Left cardiac atrium (tissue), 4 donors: ENCODE measurements at places on chromosomes 1 and 21. TPM values are rescaled to one million over a fixed set of nuclear protein-coding genes. Genes with fewer than 3 reads are reported as not detected.

Gene COL6A1
- 244 TPM for total RNA-seq

DNA sequence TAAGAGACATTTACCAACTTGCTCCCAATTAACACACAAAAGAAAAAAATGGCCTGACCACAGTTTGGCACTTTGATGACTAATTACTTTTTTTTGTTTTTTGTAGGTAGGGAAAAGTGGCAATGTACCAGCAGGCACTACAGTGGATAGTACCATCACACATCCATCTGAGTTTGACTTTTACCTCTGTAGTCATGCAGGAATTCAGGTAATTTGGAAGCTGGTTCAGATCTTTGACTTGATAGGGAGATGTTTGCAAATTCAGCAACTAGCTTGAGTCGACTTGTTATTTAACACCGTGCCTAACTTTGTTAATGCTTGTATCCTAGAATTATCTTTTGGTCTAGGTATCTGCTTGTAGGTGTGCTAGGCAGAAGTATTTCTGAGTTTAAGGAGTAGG is 33.0 kb upstream of the AGO1 start:
- DNase-seq, result no peak

- no peak for DNase-seq
Observed at GRCh38 chr1:196486346-196486745, 121.9 kb downstream of the KCNT2 start.

- no peak for DNase-seq
Observed at GRCh38 chr1:219331424-219331823, 157.7 kb downstream of the LYPLAL1 start.

GRCh38 chr1:65687428-65688214 is 105.1 kb upstream of the PDE4B start:
- peak; percentile 88 for DNase-seq

DNA sequence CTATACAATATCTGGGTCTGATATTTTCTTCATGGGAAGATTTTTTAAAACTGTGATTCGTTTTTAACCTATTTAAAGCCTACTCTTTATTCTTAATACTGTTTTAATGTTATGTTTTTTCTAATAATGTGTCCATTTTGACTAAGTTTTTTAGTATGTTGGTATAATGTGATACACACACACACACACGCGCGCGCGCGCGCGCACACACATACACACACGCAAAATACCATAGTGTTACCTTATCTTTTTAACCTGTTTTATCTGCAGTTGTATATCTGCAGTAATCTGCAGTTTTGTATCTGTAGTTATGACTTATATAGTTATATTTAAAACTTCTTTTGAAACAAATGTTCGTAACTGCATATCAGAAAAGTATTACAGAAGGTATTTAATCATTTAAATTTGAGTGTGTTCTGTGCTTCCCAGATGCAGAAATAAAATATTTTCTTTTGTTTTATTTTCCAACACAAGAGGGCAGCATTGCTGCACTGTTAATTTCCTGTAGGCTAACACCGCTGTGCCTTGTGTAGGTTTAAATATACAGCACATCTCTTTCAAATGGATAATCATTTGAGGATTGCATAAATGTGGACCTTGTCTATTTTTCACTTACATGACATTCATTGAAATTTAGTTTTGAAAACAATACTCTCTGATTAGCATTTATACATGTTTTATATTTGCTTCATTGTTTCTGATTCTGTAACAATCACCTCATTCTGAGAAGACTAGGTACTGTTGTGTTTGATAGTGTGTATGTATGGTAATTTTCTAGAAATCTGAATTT is 166.1 kb downstream of the PDE4B start:
- DNase-seq, result peak; percentile 23

- DNase-seq, result no peak
Observed at GRCh38 chr1:167767761-167768160, 46.0 kb downstream of the MPZL1 start.

DNA sequence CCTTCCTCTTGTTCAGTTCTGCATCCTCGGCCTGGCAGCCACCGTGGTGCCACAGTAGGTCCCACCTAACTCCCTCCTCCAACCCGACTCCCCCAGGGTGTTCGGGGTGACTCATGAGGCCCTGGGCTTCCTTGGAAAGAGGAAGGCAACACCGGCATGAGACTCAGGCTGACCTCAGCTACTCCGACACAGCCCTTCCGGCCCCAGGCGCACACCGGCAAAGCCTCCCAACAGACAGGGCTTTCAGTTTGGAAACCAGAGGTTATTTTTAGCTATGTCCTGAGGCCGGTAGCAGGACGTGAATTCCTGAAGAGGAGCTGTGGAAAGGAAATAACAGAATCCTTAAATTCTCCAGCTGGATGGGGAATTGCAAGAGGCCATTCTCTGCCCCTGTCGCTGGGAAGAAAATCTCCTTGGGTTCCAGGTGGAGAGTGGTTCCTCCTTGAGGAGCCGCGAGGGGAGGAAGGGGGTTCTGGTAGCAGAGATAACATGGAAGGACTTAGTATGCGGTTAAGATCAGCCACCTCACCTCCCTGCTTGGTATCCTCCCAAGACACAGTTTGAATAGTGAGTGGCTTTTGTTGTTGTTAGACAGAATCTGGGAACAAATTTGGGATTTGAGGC is 24.4 kb downstream of the PLXNA2 start:
- peak; percentile 83 for DNase-seq

GRCh38 chr21:44527156-44527982 is 12.6 kb downstream of the KRTAP10-1 start:
- DNase-seq, result peak; percentile 12

DNA sequence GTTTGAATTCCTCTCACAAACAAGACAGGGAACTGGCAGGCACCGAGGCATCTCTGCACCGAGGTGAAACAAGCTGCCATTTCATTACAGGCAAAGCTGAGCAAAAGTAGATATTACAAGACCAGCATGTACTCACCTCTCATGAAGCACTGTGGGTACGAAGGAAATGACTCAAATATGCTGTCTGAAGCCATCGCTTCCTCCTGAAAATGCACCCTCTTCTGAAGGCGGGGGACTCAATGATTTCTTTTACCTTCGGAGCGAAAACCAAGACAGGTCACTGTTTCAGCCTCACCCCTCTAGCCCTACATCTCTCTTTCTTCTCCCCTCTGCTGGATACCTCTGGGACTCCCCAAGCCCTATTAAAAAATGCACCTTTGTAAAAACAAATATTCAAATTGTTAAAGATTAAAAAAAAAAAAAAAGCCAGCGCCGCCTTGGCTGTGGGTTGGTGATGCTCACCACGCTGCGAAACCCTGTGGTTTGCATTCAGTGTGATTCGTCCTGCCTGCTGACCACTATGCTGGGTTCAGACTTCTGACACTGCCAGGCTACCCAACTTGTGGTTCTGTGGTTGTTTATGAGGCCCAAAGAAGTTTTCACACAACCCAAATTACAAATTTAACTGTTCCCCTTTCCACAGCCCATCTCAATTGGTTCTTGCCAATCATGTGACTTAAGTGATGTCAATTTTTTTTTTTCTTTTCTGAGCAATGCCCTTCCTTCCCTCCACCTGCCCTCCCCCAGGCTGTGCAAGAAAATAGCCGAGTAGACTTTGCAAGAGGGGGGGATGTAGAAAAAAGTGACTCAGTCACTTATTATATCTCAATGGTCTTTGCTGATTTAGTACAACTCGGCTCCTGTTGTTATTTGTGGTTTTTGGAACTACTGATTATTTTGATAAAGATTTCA is at the start of gene RUNX1:
Gene RUNX1 (minus strand): TSS at position 597 of the 912 bp plus-strand sequence.
- peak; percentile 31 for DNase-seq

Gene C1orf198
- total RNA-seq, result 54.8 TPM

Gene ALPL
- 14.7 TPM for total RNA-seq

DNA sequence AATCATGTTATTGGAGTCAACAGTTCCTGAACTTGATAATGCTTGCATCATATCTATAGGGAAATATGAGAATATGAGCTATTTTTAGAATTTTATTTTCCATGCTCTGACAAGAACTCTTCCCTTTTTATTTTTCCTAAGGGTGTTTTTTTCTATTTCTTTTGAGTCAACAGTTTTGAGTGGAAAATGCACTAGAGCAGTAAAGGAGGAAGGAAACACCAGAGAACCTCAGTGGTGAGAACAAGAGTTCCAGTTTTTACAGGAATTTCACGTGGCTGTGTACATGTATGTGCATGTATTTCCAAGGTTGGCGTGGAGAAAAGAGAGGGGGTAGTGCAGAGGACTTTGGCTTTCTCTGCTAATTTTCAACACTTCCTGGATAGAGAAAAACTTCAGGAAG is 63.6 kb upstream of the TNFSF18 start:
- no peak for DNase-seq
